Stimulated activated CD4-positive, alpha-beta T cell treated with anti-CD3 and anti-CD28 coated beads, Interleukin-1b, Interleukin-23, amount 100 ng/mL, for 1 hour (primary cell): ENCODE measurements at places on chromosomes 3 and 15.

DNA sequence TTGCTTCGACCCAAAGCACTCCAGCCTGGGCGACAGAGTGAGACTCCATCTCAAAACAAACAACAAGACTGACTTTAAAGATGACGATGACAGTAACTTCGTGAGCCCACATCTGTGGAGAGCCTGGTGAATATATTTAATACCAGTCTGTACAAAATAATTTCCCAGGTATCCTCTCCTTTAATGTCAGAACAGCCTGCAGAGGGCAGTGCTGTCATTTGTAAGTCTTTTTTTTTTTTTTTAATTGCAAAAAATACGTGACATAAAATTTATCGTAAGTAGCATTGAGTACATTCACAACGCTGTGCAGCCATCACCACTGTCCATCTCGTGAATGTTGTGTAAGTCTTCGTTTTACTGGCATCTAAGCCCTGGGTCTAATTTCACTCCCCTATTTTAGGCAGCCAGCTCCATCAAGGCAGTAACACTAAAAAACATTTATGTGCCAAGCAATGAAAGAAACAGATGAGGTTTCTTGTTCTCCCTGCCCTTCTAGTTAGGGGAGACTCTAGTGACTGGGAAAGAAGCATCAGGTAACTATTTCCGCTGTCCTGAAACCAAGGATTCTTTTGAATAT is 1.4 kb downstream of the HTD2 start:
- no peak for DNase-seq

DNA sequence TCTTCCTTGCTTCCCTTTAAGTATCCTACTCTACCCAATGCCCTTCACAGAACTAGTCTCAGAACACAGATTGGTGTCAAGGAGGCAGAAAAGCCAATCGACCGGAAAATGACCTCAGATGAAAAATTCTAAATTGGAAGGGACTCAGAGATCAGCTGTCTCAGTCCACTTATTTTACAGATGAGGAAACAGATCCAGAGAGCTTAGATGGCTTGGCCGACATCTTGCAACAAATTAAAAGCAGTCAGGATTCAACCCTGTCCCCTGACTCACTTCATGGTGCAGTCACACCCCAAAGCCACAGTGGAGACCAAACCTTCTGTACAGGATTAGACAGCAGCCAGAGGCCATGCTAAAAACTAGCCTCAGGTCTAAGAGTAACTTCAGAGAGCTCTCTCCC is 169.3 kb upstream of the BHLHE40 start:
- DNase-seq, result no peak

DNA sequence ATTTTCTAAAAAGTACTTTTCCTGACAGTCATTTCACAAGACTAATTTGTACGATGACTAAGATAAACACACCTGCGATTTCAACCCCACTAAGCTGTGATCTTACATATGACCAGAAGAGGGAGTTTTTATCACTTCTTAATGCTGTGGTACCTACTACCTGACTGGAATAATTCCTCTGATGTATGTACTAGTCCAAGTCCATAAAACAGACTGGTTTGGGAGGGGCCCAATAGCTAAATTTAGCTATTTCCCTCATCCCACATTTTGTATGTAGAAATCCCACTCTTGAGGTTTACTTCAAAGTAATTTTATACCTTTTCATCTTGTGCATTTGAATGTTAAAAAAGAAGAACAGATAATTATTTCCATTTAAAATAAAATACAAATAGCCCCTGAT is 49.7 kb upstream of the SCAANT1 start:
- no peak for DNase-seq

GRCh38 chr15:65653341-65653740 is 31.6 kb downstream of the SLC24A1 start:
- DNase-seq, result no peak

DNA sequence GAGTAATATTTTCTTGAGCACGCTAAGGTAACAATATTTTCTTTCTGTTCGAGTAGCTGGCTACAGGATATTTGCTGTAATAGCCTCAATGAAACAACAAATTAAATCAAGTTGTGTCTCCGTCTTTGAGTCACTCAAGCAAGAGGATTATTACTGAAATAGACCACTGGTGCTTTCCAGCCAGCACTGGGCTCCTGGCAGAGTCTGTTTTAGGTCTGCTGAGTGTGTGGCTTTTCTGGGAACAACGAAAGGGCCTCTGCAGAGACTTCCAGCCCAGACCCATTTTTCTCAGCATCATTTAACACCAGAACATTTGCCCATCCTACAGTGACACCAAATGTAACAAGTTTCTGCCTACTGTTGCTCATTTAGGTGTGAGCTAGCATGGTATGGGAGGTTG is 652.9 kb downstream of the MAGI1 start:
- no peak for DNase-seq

GRCh38 chr3:59885101-59885500 is 835.3 kb upstream of the CFAP20DC start:
- DNase-seq, result no peak

GRCh38 chr3:172680684-172681083 is 30.2 kb downstream of the NCEH1 start:
- DNase-seq, result no peak

DNA sequence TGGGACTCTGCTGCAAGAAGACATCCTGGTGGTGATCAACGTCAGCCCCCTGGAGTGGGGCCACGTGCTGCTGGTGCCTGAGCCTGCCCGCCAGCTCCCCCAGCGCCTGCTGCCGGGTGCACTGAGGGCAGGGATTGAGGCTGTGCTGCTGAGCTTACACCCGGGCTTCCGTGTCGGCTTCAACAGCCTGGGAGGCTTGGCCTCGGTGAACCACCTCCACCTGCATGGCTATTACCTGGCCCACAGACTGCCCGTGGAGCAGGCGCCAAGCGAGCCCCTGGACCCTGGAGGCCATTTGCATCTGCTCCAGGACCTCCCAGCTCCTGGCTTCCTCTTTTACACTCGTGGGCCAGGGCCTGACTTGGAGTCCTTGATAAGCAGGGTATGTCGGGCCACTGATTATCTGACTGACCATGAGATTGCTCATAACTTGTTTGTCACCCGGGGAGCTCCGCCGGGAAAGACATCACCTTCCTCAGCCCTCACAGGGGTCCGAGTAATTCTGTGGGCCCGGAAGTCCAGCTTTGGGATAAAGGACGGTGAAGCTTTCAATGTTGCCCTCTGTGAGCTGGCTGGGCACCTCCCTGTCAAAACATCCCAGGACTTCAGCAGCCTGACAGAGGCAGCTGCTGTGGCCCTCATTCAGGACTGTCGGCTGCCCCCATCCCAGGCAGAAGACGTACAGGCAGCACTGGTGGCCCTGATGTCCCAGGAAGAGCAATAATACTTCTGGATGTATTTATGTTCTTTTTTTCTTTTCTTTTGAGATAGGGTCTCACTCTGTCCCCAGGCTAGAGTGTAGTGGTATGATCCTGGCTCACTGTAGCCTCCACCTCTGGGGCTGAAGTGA is 7.6 kb downstream of the GDPGP1 start:
- DNase-seq, result no peak

GRCh38 chr15:49815950-49816349 is 195.1 kb downstream of the DTWD1 start:
- DNase-seq, result no peak

DNA sequence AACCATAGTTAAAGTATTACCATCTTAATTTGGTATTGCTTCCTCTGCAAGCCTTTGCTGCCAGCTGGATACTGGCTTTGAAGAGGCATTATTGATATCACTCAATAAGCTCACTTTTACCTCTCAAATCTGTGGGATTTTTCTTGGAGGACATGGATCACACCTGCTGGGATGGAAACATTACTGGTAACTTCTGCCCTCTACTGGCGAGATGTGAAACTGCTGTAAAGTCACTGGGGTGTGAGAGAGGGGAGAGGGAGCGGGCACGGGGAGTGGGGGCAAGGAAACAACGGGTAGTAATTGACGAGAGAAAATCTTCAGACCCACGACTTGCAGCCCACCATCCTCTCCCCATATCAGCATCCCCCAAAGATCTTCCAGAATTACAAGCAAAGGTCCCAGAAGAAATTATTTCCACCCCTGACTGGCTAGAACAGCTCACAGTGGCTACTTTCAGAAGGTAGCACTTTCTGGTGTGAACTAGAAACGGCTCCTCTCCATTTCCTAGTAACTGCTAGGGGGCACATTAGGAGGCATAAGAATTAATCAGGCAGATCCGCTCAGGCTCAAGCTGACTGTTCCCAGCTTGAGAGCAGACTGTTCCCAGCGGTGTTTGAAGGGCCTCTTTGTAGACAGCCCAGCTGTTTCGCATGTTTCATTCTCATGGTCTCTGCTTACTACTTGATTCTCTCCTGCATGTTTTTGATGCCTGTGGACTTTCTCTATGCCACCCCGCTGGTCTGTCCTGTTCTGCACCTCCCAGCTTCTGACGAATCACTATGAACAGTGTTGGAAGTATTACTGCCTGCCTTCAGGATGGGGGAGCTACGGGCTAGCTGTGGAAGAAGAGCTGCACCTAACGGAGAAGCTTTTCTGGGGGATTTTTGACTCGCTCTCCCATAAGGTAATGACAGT is 230.4 kb upstream of the CHRM5 start:
- peak; percentile 7 for DNase-seq

DNA sequence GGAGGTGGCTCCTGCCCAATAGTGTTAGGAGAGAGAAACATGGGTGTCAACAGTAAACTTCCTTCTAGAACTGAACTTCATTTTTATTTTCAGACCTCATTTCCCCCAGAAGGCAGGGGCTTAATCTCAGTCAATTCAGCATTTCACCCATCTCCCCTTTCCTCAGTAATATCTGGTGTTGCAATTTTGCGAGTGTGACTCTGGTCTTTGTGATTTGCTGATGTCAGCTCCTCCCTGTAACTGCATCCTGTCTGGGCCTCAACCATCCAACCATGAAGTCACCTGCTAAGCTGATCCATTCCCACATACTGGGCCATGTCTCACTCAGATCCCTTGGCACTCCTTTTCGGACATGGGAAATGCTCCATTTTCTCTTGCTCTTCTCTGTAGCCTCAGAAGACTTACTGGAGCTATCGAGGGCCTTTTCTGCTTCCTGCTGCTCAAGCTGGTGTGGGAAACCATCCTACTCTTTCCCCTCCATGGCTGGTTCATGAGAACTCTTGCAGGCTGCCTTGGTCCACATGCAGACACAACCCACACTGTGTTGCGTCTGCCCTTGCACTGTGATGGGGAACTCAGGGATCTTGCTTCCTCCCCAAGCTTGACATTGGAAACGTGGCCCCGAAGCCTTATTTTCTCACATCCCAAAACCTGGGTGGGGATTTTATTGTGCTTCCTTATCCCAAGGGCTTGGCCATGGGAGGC is 24.6 kb downstream of the CCR4 start:
- no peak for DNase-seq

GRCh38 chr15:96347181-96348111 is 16.9 kb downstream of the NR2F2 start:
- no peak for DNase-seq

DNA sequence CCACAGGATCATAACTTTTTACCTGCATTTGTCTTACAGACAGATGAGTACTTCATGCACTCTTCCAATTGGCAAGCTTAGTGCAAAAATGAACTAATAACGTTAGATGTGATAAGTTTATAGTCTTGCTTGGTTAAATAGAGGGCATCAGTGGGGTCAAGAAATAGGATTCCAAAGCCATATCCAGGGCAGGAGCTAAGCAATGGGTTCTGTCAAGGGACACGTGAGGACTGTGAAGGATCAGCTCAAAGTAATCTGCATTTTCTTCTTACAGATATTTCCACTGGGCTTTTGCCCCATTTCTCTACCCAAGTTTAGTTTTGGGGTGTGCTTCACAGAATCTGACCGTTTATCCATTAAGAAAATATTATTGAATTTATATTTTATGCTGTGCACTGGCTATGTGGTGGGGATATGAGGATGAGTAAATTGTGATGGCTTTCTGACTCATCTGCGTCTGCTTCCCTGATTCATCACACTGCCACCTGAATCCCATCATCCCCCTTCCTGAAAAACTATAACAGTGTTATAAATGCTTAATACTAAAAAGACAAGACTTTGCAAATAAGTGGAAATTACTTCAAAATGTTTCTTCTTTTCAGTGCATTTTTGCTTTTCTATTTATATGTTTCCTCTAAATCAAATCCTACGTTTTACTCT is 17.5 kb downstream of the PPP2R3A start:
- no peak for DNase-seq

- DNase-seq, result no peak
Observed at GRCh38 chr15:39154776-39155175, 426.1 kb upstream of the THBS1 start.

- no peak for DNase-seq
Observed at GRCh38 chr3:54296531-54296930, 174.2 kb downstream of the CACNA2D3 start.

- DNase-seq, result no peak
Observed at GRCh38 chr3:15794303-15794771, 3.4 kb downstream of the ANKRD28 start.

DNA sequence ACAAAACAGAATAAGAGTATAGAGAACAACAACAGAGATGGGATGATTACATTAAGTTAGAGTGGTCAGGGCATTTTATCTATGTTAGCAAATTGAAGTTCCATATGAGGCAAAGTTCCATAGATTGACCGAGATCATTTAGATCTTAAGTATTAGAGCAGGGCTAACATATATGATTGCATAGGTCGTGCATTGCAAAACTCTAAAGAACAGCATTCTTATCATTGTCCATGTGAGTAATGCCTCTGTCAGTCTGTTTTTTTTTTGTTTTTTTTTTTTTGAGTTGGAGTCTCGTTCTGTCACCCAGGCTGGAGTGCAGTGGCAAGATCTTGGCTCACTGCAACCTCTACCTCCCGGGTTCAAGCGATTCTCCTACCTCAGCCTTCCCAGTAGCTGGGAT is 341.7 kb upstream of the KCNH8 start:
- DNase-seq, result no peak

DNA sequence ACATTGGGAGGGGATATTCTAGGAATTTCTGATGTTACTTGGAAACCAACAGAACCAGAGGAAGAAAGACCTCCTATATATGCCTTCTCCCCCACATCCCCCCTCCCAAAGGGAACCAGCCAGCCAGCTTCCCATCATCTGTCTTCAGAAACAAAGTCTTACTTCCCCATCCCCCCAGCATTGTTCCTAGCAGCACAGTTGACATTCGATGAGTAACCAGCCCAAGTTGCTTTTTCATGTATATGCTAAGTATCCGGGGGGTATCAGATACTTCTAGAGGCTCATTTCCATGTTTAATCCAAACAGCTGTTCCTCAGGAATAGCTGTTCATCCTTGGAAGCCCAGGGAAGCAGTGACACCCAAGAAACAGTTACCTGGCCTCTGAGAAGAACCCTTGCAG is 16.0 kb downstream of the RMDN3 start:
- DNase-seq, result no peak

DNA sequence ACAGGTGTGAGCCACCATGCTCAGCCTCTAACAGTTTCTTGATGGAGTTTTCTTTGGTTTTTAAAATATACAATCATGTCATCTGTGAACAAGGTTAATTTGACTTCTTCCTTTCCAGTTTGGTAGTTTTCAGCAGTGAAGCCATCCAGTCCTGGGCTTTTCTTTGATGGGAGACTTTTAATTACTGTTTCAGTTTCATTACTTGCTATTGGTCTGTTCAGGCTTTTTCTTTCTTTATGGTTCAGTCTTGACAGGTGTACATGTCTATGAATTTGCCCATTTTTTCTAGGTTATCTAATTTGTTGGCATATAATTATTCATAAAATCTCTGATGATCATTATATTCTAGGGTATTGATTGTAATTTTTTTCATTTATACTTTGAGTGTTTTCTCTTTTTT is 36.8 kb downstream of the PFN2 start:
- no peak for DNase-seq

- no peak for DNase-seq
Observed at GRCh38 chr15:28107111-28107903, 8.2 kb upstream of the OCA2 start.

GRCh38 chr15:42731461-42731860 is 5.5 kb downstream of the CDAN1 start:
- DNase-seq, result no peak
